MM.1S (cell line): ENCODE measurements at places on chromosomes 16 and 17.

DNA sequence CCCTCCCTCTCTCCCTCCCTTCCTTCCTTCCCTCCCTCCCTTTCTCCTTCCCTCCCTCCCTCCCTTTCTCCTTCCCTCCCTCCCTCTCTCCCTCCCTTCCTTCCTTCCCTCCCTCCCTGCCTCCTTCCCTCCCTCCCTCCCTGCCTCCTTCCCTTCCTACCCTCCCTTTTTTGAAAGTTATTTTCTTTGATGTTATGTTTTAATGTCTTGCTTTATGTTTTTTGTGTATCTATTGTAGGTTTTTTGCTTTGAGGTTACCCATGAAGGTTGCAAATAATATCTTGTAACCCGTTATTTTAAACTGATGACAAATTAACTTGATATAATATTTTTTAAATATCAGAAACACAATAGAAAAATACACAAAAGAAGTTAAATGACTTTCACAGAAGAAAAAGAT lies 96.2 kb downstream of the SSH2 start:
- no peak overlapping the region for H3K27ac ChIP-seq
- H3K36me3 ChIP-seq = no peaks in the 10 kb centered on the region
- DNase-seq = no peak
- no peak overlapping the region for H3K4me3 ChIP-seq

GRCh38 chr16:67445441-67445912 lies 14.6 kb downstream of the HSD11B2 start:
- no peak overlapping the region for H3K4me3 ChIP-seq
- DNase-seq = no peak
- H3K27ac ChIP-seq = no peak overlapping the region
- no peaks in the 10 kb centered on the region for H3K27me3 ChIP-seq

DNA sequence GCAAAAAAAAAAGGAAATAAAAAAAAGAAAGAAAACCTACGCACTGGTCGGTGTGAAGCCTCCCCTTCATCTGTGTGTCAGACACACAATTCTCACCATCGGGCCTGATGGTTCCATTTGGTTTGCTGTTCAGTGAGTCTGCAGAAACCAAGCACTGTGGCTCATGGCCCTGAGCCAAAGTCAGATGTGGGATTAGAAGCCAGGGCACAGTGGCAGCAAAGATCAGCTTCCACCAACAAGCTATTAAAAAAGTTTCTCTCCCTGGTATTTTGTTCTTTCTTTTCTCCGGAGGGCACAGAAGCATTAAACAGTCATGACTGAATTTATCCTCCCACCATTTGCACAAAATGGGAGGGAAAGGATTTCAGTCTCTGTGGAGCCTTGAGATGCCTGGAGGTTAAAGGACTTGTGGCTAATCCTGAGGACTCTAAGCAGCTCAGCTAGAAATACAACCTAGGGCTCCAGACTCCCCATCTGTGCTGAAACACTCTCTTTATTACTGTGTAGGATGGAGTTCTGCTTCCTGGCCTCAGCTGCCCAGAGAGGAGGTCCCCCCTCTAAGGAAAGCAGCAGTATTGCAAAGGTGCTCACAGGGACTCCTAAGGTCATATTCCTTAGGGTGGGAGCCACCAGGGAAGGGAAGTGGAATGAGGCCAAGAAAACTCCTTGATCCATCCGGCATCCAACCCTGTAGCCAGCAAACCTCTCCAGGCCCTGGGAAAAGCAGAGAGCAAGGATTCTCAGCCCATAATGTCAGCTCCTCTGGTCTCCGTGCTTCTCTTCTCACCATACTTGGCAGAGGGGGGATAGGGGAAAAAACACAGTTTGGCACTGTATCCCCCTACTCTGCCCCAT lies 28.2 kb downstream of the SLC39A11 start:
- H3K4me1 ChIP-seq = no peaks in the 10 kb centered on the region
- H3K36me3 ChIP-seq = no peaks in the 10 kb centered on the region
- H3K27ac ChIP-seq = no peak overlapping the region
- DNase-seq = no peak
- no peaks in the 10 kb centered on the region for H3K27me3 ChIP-seq
- H3K4me3 ChIP-seq = no peak overlapping the region

DNA sequence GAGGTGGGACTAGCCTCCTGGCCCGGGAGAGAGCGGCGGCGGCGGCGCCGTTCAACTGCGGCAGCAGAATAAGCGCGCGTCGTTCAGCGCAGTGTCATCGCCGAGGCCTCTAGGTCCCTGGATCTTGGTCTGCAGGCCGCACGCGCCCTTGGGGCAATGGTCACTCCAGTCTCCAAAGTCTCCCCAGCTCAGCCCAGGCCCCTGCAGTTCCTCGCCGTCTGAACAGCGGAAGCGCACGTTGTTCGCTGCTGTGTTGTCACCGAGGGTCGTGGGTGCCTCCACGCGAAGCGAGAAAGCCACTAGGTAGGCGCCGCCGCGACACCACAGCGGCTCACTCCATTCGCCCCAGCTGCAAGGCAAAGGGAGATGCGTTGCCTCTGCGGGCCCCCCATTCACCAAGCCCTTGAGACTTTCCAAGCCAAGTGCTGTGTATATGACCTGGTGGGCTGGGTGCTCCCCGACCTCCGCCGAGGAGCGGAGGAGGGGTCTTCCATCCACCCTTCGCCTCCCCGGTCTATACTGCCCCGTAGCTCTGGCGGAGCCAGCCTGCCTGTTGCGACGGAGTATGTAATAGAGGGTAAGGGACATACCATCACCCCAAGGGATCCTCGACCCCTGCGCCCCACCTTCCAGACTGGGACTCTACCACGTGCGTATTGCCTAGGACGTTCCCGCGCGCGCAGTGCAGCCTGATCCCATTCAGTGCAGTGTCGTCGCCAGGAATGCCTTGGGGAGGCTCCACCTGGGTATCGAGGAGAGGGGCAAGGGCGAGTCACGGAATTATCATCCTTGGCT lies 656 bp downstream of the VMO1 start:
- peaks cover 55% of the 10 kb centered on the region for H3K27me3 ChIP-seq
- H3K4me1 ChIP-seq = peaks cover under 1% of the 10 kb centered on the region
- no peak for DNase-seq
- no peak overlapping the region for H3K4me3 ChIP-seq

DNA sequence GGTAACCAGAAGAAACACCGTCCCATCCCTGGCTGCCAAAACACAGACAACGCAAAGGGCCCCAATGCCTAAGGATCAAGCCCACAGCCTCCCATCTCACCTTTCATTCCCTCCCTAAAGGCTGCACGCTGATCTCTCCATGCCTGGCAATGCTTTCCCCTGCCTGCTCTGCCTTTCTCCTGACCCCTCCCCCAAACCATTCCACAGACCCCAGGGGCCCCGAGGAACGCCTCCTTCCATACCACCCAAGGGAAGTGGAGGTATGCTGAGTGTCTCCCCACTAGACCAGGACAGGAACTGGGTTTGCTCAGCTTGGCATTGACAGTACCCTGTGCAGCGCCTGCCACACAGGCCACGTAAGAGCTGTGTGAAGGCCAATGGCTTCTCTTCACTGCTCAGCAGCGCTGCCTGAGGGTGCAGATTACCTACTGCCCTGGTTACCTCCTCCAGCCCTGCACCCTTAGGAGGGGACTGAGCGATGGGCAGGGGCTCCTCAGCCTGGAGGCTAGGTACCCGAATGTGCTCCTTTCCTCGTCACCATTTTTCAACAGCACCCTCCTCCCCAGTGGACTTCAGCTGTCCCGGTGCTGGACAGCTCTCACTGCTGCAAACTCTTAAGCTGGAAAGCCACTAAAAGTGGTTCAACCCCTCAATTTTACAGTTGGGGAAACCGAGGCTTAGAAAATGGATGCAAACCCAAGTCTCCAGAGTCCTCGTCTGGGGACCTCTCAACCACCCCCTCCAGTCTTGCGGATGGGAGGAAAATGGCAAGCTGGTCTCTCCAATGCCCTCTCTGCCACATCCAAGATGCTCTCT lies 45.0 kb downstream of the SRCIN1 start:
- no peaks in the 10 kb centered on the region for H3K36me3 ChIP-seq
- peaks cover 13% of the 10 kb centered on the region for H3K4me1 ChIP-seq
- H3K27ac ChIP-seq = no peak overlapping the region
- peaks cover 54% of the 10 kb centered on the region for H3K27me3 ChIP-seq
- DNase-seq = no peak

GRCh38 chr17:67800495-67800928 lies 24.8 kb upstream of the BPTF start:
- H3K36me3 ChIP-seq = no peaks in the 10 kb centered on the region
- H3K4me1 ChIP-seq = no peaks in the 10 kb centered on the region
- H3K27me3 ChIP-seq = no peaks in the 10 kb centered on the region
- H3K4me3 ChIP-seq = no peak overlapping the region
- no peak overlapping the region for H3K27ac ChIP-seq
- DNase-seq = peak; percentile 73

DNA sequence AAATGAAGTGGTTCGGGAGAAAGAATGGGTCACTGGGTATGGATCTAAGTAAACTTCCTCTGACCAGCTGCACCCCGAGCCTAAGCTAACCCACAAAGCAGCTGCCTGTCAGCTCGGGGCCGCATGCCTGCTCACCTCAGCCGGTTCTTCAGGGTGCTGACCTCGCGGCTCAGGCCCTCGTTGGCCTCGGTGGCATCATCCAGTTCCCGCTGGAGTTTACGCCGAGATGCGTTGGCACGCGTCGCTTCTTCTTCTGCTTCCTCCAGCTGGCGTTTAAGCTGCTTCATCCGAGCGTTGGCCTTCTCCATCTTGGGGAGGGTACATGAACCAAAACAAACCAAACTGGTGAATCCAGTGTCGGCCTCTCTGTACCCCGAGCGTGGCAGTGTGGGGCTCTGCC lies 41.1 kb downstream of the NDEL1 start:
- no peak overlapping the region for H3K4me3 ChIP-seq
- H3K36me3 ChIP-seq = 0 out of 2 replicates have a peak, but pooled peaks cover 15% of the 10 kb centered on the region
- H3K4me1 ChIP-seq = no peaks in the 10 kb centered on the region
- DNase-seq = no peak
- no peak overlapping the region for H3K27ac ChIP-seq

GRCh38 chr16:67459861-67460150 lies 21.2 kb downstream of the ATP6V0D1 start:
- no peaks in the 10 kb centered on the region for H3K27me3 ChIP-seq
- no peak overlapping the region for H3K4me3 ChIP-seq
- no peaks in the 10 kb centered on the region for H3K4me1 ChIP-seq
- no peak overlapping the region for H3K27ac ChIP-seq
- no peak for DNase-seq
- H3K36me3 ChIP-seq = no peaks in the 10 kb centered on the region

GRCh38 chr17:81115749-81116464 lies 49.4 kb upstream of the PVALEF start:
- H3K4me3 ChIP-seq = no peak overlapping the region
- H3K27me3 ChIP-seq = peaks cover 82% of the 10 kb centered on the region
- H3K27ac ChIP-seq = no peak overlapping the region
- DNase-seq = no peak

DNA sequence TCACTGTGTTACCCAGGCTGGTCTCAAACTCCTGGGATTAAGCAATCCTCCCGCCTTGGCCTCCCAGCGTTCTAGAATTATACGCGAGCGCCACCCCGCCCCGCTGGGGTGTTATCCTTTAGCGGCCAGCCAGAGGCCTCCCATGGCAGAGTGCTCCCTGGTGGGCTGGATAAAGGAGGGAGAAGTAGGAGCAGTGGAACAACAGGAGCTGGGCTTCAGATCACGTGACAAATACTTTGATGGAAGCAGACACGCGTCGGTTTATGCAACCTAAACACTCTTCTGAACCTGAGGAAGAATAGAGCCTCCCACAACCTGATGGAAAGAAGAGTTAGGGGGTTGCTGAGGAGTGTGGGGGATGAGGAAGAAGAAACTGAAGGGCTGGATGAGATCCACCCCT lies 2114.0 kb downstream of the TP53TG3F start:
- no peaks in the 10 kb centered on the region for H3K36me3 ChIP-seq
- H3K4me3 ChIP-seq = no peak overlapping the region
- H3K4me1 ChIP-seq = no peaks in the 10 kb centered on the region
- no peak for DNase-seq
- H3K27me3 ChIP-seq = no peaks in the 10 kb centered on the region

- no peaks in the 10 kb centered on the region for H3K27me3 ChIP-seq
- peak; percentile 58 for DNase-seq
- no peak overlapping the region for H3K4me3 ChIP-seq
- peaks cover 11% of the 10 kb centered on the region for H3K4me1 ChIP-seq
- H3K27ac ChIP-seq = no peak overlapping the region
These were observed 8.0 kb downstream of the FLYWCH1 start for GRCh38 chr16:2919511-2920255.

DNA sequence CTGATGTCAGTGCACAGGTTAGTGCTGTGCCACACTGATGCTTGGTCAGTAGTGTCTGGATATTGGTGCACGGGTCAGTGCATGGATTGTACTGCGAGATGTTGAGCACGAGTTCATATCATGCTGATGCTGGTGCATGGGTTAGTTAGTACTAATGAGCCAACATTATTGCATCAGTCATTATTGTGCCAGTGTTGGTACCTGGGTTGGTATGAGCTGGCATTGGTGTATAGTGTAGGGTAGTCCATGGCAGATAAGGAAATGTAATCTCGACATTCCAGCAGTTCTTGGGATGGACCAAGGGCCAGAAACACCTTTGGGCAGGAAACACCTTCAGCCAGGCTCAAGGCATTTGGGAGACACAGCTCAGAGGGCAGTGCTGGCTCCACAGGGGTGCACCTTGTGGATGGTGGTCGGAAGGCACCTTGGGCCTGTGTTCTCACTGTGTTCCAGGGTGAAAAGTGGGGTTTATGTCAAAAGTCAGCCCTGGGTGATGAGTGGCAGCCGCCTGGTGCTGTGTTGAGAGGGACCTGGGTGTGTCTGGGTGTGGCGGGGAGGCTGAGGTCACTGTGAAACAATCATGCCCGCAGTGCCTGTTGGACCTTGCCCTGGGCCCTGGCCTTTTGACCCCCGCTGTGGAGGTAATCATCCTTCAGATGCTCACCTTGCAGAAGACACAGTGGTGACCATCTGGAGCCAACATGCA lies 100.7 kb upstream of the ZNF469 start:
- DNase-seq = no peak
- H3K27ac ChIP-seq = no peak overlapping the region
- no peaks in the 10 kb centered on the region for H3K4me1 ChIP-seq

- no peak overlapping the region for H3K4me3 ChIP-seq
- DNase-seq = peak; percentile 48
- no peaks in the 10 kb centered on the region for H3K36me3 ChIP-seq
- no peaks in the 10 kb centered on the region for H3K27me3 ChIP-seq
These were observed 7.5 kb downstream of the SLC16A3 start for GRCh38 chr17:82236142-82236971.
